Ecto neural progenitor cell (in vitro differentiated cells): ENCODE measurements at places on chromosomes 12 and 14.

DNA sequence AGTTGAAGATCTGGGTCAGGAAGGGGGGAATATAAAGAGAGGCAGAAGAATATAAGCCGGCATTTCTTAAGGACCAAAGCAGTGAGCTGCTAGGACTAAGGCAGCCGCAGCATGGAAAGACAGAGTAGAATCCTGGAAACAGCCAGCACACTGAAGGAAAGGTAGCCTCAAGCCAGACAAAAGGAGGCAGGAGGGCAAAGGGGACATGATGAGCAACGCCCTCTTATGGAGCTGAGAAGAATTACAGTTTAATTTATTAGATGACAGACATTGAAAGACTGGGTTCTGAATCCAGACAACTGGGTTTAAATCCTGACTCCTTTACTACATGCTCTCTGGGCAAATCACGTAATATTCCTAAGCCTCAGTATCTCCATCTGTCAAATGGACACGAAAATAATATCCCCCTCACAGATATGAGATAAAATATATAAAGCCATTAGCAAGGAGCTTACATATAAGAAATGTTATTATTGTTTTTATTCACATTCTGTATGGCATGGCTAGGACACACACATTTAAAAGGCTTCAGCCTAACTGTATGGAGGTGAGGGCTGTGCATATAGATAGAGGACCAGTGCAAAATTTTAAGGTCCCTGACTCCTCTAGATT is 8.1 kb upstream of the PCED1B start:
- no peak for DNase-seq

DNA sequence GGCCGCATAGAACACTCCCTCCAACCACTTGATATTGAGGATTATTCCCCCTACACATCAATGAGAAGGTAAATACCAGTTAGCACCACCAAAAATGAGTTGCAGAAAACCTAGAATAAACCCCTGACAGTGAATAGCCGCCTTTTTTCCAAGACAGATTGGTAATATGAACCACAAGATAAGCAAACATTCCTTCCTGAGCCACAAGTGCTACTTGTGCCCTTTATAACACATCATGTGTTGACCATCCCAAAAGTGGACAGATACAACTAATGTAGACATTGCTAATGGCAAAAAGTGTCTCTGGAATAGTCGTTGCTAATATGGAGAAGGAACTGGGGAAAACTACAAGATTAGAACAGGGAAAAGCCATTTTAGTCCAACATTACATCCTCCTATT is 17.2 kb downstream of the NOXRED1 start:
- DNase-seq = no peak

DNA sequence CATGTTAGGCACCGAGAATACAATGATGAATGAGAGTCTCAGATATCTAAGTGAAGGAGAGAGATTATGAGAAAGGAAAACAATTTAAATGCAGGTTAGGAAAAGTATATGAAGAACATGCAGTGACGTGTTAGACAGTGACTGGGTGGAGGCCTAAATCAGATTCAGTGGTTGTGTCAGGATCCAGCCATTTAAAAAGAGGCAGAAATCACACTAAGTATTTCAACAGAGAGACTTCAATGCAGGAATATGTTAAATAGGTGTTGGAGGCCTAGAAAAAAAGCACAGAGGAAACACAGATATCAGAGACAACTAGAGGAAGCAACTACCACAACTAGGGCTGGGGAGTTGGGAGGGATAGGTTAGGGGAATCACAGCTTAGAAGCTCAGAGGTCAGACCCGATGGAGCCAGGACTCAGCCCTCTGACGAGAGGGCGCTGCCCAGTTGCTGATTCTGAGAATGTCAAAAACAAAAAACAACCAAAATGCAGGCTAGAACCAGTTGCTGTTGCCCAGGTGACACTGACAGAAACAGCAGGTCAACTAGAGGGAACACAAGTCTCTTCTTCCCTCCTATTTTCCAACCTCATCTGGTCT is 3.0 kb upstream of the GARIN2 start:
- DNase-seq = no peak

DNA sequence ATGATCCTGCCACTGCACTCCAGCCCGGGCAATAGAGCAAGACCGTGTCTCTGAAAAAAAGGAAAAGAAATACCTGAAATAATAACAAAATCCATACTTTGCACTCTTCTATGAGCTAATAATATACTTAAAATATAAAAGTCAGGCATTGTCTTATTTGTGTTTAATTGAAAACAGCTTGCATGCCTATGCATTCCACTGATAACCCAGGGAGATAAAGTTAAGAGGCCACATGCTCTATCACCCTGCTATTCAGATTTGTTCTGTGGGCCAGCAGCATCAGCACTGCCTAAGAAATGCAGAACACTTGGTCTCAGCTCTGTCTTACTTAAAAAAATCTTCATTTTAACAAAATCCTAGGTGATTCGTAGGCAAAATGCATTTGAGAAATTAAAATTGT is 99.2 kb downstream of the LGR5 start:
- no peak for DNase-seq

DNA sequence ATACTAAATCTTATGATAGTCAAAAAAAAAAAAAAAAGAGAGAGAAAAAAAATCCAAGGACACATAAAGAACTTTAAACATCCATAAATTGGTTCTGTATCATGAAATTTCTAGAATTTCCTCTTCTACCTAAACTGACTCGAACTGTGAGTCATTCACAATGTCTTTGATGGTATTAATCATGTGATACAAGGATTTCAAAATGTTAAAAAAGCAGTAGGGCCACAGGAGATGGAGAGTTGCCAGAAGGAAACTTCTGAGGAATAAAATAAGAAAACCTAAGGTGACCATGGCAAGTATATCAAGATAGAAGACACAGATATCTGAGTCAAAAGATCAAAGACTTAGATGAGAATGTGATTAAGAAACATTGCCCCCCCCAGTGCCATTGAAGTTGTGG is 1320.9 kb upstream of the FLRT2 start:
- DNase-seq = no peak

DNA sequence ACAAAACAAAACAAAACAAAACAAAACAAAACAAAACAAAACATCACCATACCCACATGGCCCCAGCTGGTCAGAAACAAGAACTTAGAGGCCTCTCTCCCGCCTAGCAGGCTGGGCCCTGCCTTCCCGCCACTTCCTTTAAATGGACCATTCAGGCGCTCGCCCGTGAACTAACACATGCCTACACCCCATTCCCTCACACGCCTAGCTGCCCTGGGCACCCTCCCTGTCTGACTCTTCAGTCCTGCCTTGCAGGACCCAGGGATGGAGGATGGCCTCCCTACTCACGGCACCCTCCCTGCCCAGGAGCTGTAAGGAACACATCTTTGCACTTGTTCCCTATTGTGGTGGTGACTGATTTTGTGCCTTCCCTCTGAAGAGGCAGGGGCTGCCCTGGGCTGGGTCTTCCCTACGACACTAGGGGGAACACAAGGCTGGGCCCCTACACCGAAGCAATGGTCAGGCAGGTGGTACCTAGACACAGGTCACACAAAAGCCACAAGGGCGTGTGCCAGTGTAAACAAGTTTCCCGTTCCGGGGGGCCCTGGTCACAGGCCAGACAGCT is 21.5 kb downstream of the P2RX2 start:
- no peak for DNase-seq

GRCh38 chr12:30687265-30687986 is 8.2 kb downstream of the IPO8 start:
- DNase-seq = no peak

DNA sequence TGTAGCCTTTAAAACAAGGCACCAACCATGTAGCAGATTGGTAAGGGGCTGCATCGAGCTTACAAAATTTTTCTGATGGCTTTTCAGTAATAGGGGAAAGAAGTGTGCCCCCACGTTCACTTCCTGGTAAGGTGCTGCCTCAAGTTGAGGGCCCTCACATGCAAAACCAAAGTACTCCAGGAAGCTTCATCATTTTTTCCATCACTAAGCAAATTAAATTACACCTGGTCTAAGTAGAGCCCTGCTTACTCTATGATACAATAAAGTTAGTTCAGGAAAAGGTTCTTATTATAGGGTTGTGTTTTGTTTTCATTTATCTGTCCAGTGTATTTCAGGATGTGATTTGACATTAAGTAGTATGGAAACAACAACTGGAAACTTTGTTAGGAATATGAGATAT is 15.0 kb upstream of the AKAP5 start:
- DNase-seq = no peak

- DNase-seq = no peak
Observed at GRCh38 chr12:51326698-51327439, 2.9 kb upstream of the BIN2 start.

DNA sequence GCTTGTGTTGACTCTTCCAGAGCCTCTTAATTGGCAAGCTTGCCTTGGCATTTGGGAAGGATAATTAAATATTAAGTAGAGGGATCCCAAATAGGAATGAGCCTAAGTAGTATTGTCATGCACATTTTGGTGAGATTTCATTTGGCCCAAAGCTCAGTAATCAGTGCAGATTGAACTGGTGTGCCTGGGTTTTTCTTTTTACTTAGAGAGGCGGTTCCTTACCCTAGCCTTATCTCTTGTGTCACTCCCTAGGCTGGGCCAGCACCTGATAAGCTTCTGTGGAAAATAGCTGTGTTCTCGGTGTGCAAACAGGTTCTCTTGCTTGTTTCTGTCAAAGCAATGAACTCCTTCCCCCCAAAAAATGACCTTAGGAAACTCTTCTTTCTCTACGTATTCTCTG is 9.3 kb upstream of the B4GALNT3 start:
- no peak for DNase-seq

- DNase-seq = no peak
Observed at GRCh38 chr14:82667006-82667405, 1133.4 kb upstream of the SEL1L start.

DNA sequence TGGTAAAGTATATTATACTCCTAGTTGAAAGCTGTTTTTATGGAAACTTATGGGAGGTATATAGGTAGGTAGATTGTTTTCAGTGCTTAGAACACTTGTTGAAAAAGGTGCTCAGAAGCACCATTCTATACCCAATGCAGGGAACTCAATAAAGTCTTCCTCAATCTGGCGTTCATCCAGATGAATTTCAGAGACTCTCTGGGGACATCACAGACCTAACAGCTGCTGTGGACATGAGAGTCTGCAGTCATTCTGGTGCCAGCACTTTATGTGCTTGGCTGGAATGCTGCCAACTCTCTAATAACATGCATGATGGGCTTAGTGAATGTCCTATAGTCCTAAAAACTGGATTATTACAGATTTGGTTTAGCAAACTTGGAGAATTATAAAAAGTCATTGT is 115.9 kb downstream of the NTN4 start:
- DNase-seq = no peak

DNA sequence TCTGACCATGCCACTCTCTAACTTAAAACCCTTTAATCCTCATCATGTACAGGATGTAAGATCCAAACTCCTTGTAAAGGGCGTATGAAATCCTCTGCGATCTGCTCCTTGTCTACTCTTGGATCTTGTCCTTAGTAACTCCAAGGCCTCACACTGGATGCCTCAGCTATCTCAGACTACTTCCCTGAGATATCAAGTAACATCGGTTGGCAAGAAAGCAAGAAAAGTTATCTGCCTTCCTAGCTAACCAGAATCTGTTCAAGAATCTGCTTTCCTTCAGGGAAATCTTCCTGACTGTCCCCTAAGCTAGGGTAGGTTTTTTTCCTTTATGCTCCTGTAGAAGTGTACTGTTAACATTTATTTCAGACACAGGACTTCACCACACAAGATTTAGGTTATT is 82.6 kb downstream of the TAOK3 start:
- no peak for DNase-seq

- DNase-seq = no peak
Observed at GRCh38 chr12:58241099-58241498, 299.7 kb downstream of the ATP23 start.

GRCh38 chr12:59823567-59823966 is 227.7 kb downstream of the SLC16A7 start:
- no peak for DNase-seq

- no peak for DNase-seq
Observed at GRCh38 chr14:41806366-41806975, 199.8 kb downstream of the LRFN5 start.

- DNase-seq = no peak
Observed at GRCh38 chr12:92010368-92010767, 135.3 kb downstream of the BTG1 start.

DNA sequence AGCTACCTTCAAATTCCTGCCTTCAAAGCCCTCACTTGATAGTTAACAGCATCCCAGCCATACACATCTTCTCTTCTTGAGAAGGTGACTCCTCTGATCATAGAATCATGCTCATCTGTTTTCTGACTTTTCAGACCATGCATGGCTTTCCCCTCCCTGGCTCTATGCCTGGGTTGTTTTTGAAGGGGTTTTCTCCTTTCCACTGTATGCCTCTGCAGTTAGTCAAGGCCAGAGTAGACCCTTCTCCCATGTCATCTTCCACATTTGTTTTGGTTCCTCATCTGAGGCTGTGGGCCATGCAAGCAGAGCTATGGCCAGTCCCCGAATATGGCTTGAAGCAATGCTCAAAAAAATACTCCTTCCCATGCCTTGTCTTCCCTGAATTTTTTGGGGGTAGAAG is 14.3 kb upstream of the MCRS1 start:
- DNase-seq = no peak

- DNase-seq = no peak
Observed at GRCh38 chr14:35384455-35385041, 20.0 kb downstream of the NFKBIA start.

DNA sequence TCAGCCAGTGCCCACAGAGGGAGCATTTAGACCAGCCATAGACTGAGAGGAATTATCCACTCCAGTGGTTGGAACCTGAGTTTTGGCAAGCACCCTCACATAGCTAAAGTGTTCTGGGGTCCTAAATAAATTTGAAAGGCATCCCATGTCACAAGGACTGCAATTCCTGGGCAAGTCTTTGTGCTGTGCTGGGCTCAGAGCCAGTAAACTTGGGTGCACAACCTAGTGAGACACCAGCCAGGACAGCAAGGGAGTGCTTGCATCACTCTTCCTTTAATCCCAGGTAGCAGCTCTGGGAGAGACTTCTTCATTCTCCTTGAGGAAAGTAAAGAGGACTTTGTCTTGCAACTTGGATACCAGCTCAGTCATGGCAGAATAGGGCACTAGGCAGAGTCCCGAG is 142.0 kb upstream of the FSCB start:
- no peak for DNase-seq

DNA sequence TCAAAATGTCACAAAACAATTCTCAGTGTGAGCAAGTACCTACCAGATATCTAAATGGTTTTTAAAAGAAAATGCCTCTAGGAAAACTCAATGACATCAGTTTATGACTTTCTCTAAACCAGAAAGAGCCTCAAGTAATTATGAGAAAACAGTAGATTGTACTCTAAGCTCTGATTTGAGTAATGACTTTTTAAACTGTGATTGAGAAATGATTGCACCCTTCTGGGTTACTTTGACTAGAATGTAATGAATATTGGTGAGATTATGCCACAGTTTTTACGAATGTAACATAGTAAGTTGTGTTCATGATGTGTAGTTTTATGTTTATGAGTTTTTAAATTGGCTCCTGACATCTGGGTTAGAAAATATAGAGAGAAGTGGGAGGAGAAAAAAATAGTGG is 68.8 kb downstream of the ALX1 start:
- DNase-seq = no peak

DNA sequence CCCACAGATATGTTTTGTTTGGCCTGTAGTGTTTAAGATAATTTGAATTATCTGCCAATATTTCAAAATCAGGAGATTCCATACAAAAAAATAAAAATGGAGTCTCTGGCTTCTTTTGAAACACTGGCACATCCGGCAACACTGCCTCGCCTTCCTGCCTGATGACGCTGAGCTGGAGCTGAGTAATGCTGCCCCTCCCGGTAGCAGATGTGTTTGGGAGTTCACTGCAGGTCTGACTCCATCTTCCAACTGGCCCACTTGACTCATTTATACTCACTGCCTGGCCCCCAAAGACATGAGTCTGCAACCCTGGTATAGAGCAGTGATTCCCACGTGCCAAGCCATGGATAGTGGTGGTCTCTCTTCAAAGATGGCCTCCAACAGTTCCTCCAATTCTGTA is 7.4 kb downstream of the CIT start:
- no peak for DNase-seq
